ENCODE measurements at places on chromosomes 1 and 21. TPM values are rescaled to one million over a fixed set of nuclear protein-coding genes. Genes with fewer than 3 reads are reported as not detected.
A peak's percentile ranks its signal among the peaks of the same experiment; 100 is the strongest.

GRCh38 chr1:193540511-193540910 is 354.1 kb upstream of the B3GALT2 start:
- no peak for DNase-seq

The GJB3 gene
- total RNA-seq: 1.1 TPM

DNA sequence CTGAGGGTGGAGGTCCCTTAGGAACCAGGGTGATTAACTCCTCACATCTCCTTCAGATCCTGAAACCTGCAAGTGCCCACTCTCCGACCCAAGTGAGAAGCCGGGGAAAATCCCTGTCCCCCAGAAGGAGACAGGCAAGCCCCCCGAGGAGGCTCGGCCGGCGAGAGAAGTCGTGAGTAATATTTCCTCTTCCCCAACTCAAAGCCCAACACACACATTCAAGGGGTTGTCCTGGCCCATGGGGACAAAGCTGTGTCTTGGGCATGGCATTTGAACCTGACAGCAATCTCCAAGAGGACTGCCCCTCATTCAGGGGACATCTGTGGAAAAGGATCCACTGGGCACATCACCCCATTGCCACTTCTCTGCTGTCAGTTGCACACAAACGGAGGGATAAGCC is 23.6 kb downstream of the VASH2 start:
- DNase-seq: no peak

DNA sequence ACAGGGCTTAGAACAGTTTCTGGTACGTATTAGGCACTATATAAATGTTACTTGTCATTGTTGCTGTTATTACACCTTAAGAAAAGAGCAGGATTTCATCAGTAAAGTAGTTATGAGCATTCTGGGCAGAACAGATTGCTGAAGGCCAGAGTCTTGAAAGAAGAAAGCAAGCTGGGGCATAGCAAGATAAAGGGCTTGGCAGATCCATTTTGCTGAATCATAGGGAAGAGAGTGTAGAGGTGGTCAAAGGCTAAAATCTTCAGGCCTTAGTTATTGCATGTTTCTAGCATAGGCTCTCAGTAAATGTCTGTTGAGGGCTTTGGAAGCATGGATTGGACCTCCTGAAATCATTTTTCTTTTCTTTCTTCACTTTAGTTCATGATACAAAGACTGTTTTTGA is 67.5 kb downstream of the PLA2G4A start:
- DNase-seq: no peak

DNA sequence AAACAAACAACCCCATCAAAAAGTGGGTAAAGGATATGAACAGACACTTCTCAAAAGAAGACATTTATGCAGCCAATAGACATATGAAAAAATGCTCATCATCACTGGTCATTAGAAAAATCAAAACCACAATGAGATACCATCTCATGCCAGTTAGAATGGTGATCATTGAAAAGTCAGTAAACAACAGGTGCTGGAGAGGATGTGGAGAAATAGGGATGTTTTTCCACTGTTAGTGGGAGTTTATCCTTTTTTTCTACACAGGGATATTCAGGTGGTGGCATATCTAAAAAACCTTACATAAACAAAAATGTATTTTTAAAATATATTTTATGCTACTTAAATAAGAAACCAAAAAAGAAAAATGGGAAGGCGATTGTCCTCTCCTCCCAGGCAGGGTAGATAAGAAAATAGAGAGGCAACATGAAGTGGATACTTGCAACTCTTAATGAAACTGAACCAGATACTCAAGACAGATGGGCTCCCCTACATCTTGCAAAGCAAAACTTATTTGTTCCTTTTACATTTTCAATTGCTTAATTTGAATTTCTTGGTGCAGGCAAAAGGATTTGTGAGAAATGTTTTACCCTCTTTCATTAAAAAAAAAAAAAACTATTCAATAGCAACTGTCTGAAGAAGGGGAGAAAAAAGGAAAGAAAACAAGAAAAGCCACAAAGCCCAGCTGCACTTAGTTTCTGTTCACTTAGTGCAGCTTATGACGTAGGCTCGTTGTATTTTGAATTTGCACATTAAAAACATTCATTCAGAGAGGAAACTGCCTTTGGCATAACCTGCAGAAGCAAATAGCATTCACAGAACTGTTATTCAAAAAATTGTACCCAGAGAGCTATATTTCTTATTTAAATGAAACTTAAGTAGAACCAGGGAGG is 36.9 kb upstream of the RGS1 start:
- DNase-seq: no peak

GRCh38 chr1:166090244-166090643 is 76.6 kb downstream of the FAM78B start:
- no peak for DNase-seq

The SLC22A15 gene
- total RNA-seq: 3.5 TPM

GRCh38 chr1:45568421-45568820 is 15.4 kb upstream of the NASP start:
- no peak for DNase-seq

GRCh38 chr21:14545906-14546480 is at the start of gene SAMSN1:
Gene SAMSN1, minus strand, starts transcription at chr21:14546315. Its CDS starts 54 bp downstream, at chr21:14546261.
- no peak for DNase-seq

DNA sequence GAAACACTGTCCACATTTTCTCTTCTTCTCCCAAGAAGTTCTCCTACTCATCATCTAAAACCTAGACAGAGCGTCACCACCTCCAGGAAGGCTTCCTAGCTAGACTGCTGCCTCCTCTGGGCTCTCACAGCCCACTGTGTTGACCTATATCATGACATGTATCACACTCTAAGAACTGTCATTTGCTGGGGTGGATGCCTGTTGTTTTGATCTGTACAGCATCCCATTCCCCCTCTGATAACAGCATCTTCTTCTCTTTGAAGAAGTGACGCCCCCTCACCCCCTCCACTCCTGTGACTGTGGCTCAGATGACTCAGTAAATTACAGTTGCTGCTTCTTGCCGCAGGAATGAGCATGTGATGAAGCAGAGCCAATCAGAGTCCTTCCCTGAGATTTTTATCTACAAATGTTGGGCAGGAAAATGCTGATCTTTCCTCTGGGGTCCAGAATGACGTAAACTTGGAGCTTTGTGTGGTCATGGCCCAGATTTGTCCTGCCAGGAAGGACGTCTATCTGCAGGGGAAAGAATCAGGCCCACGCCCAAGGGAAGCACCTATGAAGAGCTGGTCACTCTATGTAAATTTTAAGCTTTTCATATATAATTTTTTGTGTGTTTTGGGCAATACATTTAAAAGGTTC is 28.0 kb upstream of the FOXO6 start:
- no peak for DNase-seq

The FCGR1A gene
- total RNA-seq: not detected

- peak; percentile 43 for DNase-seq
These were observed 21.2 kb upstream of the JUN start for GRCh38 chr1:58804853-58805565.

The CATSPERE gene
- 0.31 TPM for total RNA-seq

DNA sequence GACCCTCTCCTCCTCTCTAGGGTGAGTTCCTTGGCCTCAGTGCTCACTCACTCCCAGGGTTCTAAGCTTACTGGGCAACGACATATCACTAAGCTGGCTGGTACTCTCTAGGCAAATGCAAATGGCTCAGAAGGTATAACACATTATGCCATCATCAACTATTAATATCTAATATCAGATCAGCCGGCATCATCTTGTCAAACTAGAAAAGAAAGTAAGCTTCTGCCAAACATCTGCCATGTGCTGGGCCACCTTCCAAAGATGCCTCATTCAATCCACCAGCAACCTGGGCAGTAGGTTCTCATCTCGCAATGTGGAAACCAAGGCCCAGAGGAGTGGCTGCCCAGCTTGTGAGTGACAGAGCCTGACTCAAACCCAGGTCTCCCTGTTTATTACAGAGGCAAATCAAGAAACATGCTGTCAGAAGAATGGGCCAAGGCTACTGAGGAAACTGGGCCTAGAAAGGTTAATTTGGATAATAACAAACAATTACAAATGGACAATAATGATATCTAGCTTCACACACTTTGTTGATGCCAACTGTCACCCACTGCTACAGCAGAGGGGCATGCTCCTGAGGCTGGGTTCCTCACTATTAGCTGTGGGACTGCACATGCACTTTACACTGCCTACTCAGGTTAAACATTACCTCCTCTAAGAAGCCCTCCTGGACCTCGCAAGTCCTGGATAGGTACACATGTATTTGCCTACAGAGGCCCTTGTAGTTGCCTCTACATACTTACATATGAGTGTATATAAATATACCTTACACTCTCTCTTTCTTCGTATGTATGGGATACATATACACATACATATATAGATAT is 183.3 kb upstream of the JUN start:
- DNase-seq: no peak

GRCh38 chr1:30815556-30815955 is 58.0 kb upstream of the LAPTM5 start:
- DNase-seq: no peak

DNA sequence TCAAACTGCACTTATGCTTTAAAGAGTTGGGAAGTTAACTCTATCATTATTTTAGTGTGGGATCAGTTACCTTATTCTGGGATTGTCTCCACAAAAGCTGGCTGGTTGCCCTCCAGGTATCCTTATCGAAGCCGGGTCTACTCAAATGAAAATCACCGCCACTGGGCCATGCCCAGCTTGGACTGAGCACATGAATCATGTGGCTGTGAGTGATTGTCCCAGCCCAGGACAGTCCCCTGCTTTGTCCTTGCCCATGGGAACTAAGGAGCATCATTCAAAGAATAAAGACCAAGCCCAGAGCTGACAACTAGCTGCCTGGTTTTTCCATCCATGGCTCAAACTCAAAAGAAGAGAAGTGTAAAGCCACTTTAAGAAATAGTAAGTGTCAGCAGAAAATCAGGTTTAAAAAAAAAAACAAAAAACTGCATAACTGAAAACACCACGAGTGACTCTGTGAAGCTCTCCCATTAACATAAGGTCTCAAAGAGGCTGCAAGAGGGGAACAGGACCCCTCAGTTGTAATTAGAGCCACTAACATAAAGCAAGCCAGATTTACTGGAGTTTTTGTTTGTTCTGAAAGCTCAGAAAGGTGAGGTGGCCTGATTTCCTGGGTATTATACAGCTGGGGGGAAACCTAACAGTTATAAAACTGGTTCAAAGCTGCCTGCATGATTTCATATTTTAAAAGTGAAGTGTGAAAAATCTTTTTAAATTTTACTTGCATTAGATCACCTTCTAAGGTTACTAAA is 91.5 kb downstream of the KIF14 start:
- DNase-seq: no peak

- DNase-seq: peak; percentile 89
These were observed 15.6 kb downstream of the NTRK1 start for GRCh38 chr1:156876281-156876680.

DNA sequence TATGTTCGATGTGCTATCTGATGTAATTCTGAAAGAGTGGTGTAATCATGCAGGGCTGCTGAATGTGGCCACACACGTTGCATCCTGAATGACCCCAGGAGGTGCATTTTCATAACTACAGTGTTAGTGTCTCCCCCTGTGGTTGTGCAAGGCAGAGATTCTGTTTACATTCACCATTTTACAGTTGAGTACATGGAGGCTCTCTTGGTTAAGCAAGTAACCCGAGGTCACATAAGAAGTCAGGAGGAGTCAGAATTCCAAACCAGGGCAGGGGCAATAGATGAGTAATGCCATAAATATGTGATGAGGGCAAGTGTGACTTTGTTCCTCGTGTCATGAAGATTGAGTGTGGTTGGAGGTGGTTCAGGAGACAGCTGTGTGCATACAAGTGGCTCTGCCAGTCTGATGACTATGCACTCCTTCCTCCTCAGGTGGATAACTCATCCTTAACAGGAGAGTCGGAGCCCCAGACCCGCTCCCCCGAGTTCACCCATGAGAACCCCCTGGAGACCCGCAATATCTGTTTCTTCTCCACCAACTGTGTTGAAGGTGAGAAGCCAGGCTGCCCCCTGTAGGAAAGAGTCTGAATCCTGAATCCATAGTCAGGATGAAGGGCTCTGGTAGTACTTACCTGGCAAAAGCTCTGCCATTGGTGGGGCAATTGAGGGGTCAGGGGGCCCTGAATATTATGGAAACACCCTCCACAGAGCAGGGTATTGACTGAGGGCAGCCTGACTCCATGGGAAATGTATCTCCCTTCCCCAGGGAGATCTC is 9.3 kb downstream of the ATP1A2 start:
- DNase-seq: no peak

- DNase-seq: no peak
These were observed 49.8 kb upstream of the ADORA3 start for GRCh38 chr1:111553196-111553595.

GRCh38 chr1:7671676-7672075 is 99.4 kb upstream of the VAMP3 start:
- DNase-seq: no peak

GRCh38 chr1:194067772-194068171 is 881.4 kb upstream of the B3GALT2 start:
- DNase-seq: no peak

GRCh38 chr1:157115429-157115838 is 15.8 kb upstream of the ETV3L start:
- peak; percentile 30 for DNase-seq

DNA sequence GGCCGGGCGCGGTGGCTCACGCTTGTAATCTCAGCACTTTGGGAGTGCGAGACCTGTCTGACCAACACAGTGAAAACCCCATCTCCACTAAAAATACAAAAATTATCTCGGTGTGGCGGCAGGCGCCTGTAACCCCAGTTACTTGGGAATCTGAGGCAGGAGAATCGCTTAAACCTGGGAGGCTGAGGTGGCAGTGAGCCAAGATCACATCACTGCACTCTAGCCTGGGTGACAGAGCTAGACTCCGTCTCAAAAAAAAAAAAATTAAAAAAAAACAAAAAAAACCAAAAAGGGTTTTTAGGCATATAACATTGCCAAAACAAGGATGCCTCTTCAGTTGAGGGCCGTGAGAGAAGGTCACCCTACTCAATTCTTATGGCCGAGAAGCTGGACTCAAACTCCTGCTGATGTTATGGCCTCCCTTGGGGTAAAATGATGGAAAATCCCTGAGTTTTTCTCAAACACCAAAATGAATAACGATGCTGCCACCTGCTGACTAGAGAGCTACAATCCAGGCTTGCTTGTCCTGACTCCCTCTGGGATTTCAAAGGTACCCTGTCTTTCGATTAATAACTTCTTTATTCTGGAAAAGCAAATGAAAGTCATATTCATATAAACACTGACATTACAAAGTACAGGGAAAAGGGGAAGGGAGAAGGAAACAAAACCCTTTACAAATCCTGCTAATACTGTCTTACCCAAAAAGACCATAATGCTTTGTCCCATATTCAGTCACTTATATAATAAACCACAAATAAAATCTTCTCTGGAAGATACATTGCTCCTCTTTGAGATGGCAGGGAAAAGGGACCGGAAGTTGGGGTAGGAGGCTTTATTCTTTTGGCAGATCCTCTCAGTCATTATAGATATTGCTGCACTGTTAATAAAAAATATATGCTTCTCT is 10.7 kb downstream of the RAB42 start:
- no peak for DNase-seq

The LIX1L gene
- 5.9 TPM for total RNA-seq

GRCh38 chr1:212618466-212619210 is 10.1 kb downstream of the ATF3 start:
- DNase-seq: no peak

The CAMK2N1 gene
- total RNA-seq: 1.2 TPM

- DNase-seq: no peak
These were observed 1.5 kb upstream of the PALMD start for GRCh38 chr1:99644279-99645004.

The MEF2D gene
- total RNA-seq: 18.7 TPM

All from H9 (cell line).